Left cardiac atrium (tissue), 4 donors: ENCODE measurements at places on chromosomes 11 and 22.

DNA sequence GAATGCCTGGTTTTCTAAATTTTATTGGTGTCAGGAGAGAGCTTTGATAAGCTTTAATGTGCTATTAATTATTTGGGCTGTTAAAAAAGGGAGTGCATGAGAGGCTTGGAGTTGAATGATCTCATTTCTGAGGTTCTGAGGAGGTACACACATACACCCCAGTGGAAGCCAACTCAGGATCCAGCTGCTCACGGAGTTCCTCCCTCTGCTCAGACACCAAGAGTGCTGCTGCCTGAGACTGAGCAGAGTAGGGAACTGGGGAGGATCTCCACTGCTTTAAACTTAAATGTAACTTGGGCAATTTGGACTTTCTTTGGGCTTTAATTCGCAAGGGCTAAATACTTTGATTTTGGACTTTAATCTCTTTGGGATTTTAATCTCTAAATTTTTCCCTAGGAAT lies 414.4 kb upstream of the CADM1 start:
- DNase-seq = no peak

DNA sequence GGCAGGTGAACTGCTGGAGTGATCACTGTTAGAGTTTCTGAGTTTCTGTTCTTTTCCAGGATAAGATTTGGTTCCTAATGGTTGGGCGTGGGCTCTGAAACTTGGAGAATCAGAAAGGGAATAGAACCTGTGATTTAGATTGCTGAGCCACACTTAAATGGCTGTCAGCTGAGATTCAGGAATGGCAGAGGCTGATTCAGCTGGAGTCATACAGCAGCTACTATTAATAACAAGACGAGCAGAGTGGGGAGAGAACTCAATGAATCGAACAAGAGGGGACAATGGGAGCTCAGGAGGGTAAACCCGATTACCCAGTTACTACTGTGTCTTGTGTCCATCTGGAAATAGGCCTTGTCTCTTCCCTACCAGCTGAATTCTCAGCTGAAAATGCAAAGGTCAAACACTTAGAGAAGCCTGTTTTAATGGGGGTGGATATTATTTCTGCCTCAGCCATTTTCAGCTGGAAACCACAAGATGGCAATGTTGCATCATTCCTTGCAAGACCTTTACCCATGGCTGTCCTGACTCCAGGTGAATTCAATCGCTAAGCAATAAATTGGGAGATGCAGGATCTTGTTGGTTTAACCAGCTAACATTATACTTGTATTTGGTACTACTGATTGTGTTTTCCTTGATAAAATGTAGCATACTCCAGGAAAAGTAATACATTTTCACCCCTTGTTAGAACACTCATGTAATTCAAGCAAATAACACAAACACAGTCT lies 104.5 kb upstream of the RAG2 start:
- DNase-seq = no peak

DNA sequence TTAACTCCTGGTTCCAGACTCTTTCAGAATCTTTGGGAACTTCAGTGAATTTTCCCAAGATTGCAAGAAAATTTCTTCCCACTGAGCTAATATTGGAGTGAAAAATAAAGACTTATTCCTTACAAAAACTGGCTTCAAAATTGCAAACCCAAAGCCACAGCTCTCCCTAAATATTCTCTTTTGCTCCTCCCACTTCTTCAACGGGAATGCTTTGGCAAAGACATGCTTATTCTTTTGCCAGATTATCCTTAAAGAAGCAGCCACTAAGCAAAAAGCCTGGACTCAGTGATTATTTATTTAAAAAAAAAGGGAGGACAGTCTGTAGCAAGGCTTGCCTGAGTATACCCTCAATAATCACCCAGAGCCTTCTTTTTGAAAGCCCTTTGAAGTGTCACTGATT lies 902.4 kb upstream of the CCDC90B start:
- no peak for DNase-seq

GRCh38 chr11:129544691-129545090 lies 169.0 kb downstream of the BARX2 start:
- DNase-seq = no peak

- DNase-seq = no peak
Observed at GRCh38 chr11:74141241-74141695, 29.5 kb downstream of the C2CD3 start.
